AML-193 (cell line): ENCODE measurements at places on chromosomes 6 and 20.

- peak; percentile 47 for DNase-seq
These were observed 43.4 kb upstream of the SUPT3H start for GRCh38 chr6:45420909-45421708.

DNA sequence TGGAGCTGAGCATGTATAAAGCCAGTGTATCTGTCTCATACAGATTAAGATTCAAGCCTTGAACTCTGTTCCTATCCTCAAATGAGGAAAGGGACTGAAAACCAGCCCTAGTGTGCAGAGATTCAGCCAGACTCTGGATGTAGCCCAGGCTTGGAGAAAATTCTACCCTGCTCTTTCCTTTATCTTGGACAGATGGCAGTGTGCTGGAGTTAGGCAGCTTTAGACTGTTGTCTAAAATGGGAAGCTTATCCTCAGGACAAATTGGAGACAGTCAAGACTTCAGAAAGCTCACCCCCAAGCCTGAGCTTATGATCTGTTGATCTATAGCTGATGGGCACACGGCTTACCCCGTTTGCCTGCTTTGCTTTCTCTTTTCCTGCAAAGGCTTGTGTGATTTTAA, 1057.6 kb downstream of the KIF16B start:
- no peak for DNase-seq

GRCh38 chr20:17910828-17911294, 57.7 kb downstream of the SNX5 start:
- no peak for DNase-seq

- DNase-seq, result peak; percentile 9
These were observed 23.4 kb downstream of the FAM217A start for GRCh38 chr6:4055420-4056041.

DNA sequence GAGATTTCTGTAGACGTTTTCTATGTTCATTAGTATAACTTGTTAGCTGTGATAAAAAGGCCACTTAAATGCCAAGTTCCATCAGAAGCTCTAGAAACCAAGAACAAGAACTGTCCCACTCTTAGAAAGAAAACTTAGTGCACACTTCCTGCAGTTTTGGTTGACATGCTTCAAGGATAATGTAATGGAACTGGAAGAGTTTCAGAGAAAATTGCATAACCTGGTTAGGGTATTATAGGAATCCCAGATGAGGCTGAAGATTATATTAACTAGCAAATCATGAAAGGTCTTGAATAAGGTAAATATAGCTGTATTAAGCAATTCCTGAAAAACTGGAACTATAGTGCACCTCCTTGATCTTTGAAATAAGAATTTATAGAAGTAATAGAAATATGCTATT, 1.8 kb upstream of the PHACTR2 start:
- DNase-seq, result no peak

- no peak for DNase-seq
These were observed 300.6 kb upstream of the ECI2 start for GRCh38 chr6:4435981-4436445.

- no peak for DNase-seq
These were observed 16.1 kb upstream of the RNF144B start for GRCh38 chr6:18371010-18371409.

- no peak for DNase-seq
These were observed 308.9 kb upstream of the FOXQ1 start for GRCh38 chr6:1002989-1003388.

DNA sequence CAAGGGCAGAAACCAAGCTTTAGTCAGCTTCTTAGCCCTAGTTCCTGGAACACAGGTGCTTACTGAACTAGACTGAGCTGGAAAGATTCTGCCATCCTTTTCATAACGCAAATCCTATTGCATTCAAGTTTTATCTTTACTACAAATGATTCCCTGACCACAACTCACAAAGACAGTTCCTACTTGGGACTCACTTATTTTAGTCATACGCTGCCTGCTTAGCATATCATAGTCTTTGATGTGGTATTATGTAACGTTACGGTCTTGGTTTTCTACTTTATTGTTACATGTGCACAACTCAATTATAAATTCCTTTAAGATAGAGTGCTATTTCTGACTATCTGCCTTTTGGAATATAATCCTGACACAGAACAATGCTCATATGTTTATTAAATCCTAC, 59.1 kb downstream of the BLOC1S5 start:
- no peak for DNase-seq

- DNase-seq, result peak; percentile 36
These were observed 12.9 kb upstream of the ZNF343 start for GRCh38 chr20:2521369-2522305.

DNA sequence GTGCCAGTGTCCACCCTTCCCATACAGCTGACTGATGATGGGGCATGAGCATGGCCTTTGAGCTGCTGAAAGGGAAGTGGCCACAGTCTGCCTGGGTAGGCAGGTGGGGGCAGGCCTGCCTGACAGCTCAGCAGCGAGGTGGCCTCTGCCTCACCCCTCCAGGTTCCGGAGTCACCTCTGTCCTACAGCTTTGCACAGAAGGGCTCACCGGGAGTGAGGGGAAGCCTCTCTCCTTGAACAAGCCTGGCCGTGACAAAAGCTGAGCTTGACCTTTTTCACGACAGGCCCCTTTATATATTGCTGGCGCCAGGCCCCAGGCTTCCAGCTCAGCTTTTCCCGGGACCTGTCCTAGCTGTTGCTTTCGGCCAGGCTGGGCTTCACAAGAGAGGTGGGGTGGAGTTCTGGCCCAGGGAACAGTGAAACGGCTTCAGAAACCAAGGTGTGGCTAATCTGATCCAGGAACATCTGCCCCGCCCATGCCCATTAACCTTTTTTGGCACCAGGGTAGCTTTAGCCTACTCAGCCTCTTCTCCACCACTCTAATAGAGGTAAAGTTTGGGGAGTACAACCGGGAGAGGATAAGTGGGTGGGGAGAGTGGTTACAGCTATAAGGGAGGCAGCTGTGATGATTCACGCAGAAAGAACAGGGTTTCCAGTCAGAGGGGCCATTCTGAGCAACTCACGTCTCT, 42.9 kb downstream of the C6orf132 start:
- no peak for DNase-seq

DNA sequence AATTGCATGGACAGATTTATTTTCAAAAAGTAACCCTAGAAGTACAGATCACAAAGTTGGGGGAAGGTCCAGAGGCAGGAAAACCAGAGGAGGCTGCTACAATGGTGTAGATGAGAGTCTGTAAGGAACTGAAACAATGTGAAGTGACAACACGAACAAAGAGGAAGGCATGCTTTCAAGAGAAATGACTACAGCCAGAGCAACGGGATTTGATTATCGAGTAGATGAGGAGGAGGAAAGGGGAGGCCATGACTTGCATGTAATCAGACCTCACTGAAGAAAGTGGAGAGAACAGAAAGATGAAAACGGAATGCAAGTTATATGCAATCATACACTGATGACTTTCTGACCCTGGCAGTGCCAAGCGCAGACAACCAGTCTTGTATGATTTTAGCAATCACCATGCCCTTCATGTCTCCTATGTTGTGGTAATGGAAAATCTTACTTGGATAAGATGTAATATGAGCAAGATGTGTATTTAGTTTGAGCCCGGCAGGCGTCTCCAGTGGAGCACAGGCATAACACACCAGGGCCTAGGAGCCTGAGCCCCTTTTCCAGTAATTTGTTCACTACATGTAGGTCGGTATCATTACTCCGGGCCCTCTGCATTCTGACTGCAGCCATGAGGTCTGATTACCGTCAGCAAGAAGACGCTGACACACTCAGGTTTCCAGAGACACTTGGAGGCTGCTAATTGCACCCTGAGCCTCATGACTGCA, 34.0 kb upstream of the FAM83C start:
- no peak for DNase-seq

DNA sequence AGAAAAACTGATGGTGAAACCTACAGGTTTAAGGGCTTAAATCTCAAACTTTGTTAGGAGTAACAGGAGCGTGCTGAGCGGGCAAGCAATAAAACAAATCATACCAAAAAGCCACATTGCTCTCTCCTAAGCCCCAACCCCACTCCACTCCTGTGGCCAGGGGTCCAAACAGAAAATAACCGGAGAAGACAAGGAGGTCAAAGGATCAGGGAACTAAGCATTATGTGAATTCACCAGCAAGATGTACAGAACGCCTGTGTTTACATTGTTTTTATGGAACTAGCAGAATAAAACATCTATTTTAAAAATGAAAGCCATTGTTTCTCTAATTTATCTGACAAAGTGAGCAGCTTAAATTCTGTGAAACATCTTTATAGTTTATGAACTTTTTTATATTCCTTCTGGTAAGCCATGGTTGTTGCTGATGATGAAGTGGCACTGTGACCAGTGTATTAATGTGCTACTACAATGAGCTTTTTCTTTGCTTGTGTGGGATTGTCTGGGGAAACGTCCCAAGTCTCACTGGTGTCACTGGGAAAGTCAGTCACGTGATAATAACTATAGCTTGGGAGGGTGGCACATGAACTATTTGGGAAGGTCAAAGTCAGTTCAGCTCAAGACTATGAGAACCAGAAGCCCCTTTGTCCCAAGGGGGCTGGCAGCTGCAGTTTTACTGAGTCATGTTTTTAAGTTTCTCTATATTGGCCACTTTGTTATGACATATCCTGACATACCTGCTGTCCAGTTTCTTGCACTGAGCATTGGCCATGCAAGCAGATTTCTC, 9.8 kb downstream of the FAM210B start:
- no peak for DNase-seq

- DNase-seq, result peak; percentile 75
These were observed 930 bp downstream of the THBD start for GRCh38 chr20:23048283-23049200.

DNA sequence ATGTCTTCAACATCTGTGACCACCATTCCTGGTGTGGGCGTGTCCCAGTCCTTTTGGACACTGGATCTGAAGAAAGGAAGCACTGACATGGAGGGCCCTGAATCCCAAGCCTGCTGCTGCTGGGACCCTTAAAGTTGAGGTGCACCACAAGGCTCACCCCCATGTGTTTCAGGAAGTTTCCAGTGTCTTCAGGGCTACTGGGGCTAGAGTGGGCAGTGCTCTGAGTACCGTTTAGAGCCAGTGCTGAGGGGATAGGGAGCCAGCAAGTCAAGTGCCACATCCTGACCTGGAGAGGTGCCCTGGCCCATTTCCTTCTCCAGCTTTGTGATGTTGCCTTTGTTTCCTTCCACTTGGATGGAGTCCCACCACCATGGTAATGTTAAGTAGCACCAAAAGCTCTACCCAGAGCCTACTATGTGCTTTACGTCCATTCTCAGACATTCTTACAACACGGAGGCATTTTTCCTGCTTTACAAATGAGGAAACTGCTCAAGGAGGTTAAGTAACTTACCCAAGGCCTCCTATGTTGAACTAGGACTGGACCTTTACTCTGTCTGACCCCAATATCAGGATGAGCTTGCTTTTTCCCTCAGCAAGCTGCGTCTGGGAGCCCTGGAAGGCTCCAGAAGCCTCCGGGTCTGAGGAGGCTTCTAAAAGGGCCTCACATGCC, 552 bp upstream of the DEF6 start:
- DNase-seq, result no peak

DNA sequence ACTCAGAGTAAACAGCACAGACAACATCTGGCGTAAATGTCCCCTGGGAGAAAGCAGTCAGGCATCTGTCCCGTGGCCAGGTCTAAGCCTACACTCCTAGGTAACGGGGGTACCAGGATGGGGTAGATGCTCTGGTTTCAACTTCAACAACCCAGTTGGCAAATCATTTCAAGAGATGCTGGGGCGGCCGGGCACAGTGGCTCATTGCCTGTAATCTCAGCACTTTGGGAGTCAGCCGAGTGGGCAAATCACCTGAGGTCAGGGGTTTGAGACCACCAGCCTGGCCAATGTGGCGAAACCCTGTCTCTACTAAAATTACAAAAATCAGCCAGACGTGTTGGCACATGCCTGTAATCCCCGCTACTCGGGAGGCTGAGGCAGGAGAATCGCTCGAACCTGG, 12.3 kb downstream of the PREX1 start:
- DNase-seq, result no peak

DNA sequence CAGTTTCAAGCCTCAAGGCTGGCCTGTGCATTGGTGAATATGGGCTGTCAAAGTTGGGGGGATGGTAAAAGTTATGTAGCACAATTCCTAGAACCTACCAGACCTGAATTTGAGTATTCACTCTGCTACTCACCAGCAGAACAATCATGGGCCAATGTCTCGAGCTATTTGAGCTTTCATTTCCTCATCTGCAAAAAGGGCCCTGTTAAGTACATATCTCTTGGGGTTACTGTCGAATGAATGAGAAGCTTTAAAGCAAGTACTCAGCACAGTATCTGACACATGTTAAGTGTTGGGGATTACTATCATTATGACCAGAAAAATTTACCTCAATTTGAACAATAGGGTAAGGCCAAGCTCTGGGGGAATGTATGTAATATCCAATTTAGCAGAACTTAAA, 13.5 kb upstream of the ENPP4 start:
- DNase-seq, result no peak

DNA sequence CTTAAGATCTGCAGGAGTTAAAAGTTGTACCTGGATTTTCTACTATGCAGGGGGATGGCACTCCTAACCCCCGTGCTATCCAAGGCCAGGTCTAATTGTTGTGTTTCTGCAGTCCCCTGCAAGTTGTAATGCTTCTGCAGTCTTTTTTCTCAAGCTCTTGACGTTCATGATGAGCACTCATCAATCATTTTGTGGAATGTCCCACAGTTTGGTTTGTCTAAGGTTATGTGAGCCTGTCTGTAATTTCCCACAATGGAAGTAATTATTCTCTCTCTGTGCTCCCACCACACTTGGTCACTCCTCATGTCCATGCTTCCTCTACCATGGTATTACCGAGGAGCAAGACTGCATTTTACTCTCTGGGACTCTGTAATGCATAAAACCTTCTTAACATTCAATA, 107.6 kb upstream of the SSTR4 start:
- no peak for DNase-seq

- DNase-seq, result no peak
These were observed 34.0 kb upstream of the COL10A1 start for GRCh38 chr6:116159782-116160524.

- DNase-seq, result no peak
These were observed 21.5 kb downstream of the NOX3 start for GRCh38 chr6:155434096-155434495.

- DNase-seq, result no peak
These were observed 84.4 kb downstream of the LYRM2 start for GRCh38 chr6:89554106-89554505.

- no peak for DNase-seq
These were observed 10.5 kb downstream of the RPS6KA2 start for GRCh38 chr6:166616261-166617238.

- DNase-seq, result no peak
These were observed 81.2 kb upstream of the VSTM2L start for GRCh38 chr20:37821696-37822095.

DNA sequence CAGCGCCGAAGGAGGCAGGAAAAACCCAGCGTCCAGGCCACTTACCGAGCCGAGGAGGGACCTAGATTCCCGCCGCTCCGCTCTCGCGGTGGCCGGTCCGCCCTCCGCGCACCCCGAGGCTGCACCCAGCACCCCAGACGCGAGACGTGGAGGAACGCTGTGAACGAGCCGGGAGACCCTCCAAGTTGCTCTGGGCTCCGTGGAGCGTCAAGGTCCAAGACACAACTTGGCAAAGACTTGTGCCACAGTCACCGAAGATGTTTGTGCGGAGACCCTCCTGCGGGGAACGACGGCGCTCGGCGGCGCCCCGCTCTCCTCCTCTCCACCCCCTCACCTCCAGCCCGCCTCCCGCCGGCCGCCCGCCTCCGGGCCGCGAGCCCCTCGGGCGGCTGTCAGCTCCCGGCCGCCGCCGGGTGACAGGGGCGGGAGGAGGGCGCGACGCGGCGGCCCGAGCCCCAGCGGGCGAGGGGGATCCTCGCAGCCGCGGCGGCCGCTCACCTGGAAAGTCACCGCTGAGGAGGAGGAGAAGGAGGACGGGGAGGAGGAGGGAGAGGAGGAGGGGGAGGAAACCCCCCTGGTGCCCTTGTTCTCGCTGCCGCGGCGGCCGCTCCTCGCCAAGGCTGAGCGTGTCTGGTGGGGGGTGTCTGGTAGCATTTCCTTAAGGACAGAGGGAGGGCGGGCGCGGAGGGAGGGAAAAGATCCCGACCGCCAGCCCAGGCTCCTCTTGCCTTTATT, 637 bp upstream of the HIVEP2 start:
- no peak for DNase-seq
